OCI-LY7 (cell line): ENCODE measurements at places on chromosomes 7 and 10.
A peak's percentile ranks its signal among the peaks of the same experiment; 100 is the strongest.

DNA sequence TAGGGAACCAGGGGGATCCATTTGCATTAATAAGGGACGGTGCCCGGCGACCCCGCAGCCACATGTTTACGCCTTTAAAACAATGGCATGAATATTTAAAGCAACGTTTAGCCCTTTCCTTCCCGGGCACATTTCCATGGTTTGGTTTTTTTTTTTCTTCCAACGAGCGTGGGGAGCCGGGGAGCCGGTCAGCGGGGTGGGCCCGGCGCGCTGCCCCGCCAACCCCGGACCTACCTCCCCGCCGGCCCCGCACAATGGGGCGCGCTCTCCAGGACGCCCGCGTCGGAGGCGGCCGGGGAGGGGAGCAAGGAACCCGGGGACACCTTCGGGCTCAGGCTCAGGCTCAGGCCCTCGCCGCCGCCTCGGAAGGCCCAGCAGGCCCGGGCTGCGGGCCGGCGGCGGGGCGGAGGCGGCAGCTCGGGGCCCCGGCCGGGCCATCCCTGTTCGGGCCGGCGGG lies 1.0 kb downstream of the SEPHS1 start:
- peak; percentile 62 for DNase-seq

DNA sequence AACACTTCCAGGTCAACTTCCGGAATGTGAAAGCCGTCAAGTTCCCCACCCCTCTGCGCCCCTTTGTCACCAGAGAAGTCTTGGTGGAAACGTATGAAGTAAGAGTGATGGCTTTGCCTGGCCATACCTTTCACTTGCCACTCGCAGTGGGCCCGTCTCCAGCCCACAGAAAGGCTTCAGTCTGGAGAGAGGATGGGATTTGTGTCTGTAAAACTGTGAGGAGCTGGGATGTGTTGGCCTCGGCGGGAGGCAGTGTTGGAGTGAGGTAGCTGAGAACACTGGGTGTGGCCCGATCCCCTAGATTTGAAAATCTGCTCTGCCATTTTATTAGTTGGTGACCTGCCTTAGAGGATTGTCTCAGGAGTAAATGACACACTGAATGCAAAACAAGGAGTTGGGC lies 6.4 kb downstream of the ADCK2 start:
- DNase-seq = no peak

DNA sequence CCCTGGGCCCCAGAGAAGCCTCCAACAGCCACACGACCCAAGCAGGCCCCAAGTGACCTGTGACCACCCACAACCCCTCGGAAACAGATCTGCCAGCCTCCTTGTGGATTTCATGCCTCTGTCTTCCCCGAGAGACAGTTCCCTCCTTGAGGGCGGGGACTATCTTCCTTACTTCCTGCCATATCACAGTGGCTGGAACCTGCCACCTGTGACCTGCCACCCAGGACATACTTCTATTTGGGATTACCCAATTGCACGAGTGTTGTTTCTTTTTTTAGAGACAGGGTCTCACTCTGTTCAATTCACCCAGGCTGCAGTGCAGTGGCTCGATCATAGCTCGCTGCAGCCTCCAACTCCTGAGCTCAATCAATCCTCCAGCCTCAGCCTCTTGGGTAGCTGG lies 25.9 kb downstream of the TNRC18 start:
- peak; percentile 32 for DNase-seq

GRCh38 chr10:118101501-118101900 lies 54.8 kb upstream of the RAB11FIP2 start:
- DNase-seq = no peak

DNA sequence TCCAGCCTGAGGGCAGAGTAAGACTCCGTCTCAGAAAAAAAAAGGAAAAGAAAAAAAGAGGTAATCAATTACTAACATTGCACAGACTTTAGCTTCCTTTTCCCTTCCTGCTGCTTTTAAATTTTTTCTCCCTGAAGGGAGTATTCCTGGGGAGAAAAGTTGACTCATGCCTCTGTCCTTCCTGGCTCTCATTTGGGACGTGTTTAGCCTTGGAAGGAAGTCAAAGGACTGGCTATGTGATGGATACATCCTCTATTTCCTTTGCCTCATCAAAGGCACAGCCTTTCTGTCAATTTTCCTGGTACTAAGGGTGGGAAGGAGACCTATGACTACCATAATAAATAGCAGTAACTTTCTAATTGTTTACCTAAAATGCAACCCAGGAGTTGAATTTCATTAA lies 77.6 kb downstream of the ITGA8 start:
- no peak for DNase-seq

DNA sequence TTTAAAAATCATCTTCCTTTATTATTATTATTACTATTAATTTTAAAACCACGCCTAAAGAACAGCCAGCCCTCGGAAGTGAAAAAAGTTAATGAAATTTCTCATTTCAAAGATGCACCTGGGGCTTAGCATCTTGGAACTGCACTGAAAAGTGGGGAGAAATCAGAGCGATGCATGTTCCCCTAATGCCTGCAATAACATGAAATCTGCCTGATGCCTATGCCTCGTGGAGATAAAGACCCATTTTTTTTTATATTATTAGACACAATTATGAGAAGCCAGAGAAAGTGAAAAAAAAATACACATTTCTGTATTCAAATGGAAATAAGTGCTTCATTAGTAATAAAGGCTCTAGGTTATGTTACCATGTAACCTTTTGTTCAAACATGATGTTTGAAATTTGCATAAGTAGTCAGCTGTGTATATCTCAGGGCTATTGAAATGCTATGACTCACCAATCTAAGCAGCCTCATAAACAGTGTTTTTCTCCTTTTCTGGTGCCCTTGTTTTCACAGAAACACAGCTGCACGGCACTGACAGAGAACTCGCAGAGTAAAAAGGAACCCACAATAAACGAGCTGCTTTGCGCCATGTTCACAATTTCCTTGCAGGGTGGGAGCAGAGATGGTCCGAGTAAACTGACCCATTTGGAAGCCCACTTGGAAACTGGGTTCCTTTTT lies 175.8 kb upstream of the PRKCQ start:
- DNase-seq = no peak

DNA sequence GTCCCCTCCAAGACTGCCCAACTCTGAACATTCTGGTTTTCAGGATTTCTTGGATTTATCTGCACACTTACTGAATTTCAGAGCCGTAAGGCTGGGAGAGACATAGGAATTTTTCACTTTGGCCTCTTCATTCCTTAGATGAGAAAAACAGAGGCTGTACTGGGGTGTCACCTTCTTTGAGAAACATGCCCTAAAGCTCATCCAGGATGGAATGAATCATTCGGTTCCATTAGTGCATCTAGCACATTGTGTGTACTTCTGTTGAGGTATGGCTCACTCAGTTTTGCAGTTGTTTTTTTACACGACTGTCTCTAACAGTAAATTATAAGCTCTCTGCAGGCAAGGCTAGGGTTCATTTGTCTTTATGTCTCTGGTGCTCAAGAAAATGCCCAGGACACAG lies 383.4 kb downstream of the GATA3 start:
- DNase-seq = no peak

GRCh38 chr10:118457824-118458428 lies 115.8 kb upstream of the FAM204A start:
- DNase-seq = no peak

DNA sequence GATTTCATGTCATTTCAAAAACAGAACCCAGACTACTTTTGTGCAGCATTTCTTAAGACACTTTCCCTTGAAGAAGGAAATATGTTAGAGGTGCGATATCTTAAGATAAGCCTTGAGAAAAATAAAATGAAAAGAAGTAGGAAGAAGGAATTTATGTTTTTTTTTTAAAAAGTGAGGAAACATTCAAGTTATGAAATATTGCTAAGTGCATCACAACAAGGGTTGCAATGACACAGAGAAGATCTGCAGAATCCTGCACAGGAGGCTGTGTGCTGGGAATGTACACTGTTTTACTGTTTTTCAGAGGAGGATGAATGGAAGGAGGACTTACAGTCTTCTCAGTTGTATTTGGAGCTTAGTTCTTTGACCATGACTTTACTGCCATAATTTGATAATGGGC lies 79.8 kb upstream of the NME8 start:
- DNase-seq = no peak

- DNase-seq = no peak
Observed at GRCh38 chr7:152076940-152077933, 51.8 kb downstream of the GALNT11 start.
